MV-4-11 (cell line): ENCODE measurements at places on chromosomes 12 and 14.

DNA sequence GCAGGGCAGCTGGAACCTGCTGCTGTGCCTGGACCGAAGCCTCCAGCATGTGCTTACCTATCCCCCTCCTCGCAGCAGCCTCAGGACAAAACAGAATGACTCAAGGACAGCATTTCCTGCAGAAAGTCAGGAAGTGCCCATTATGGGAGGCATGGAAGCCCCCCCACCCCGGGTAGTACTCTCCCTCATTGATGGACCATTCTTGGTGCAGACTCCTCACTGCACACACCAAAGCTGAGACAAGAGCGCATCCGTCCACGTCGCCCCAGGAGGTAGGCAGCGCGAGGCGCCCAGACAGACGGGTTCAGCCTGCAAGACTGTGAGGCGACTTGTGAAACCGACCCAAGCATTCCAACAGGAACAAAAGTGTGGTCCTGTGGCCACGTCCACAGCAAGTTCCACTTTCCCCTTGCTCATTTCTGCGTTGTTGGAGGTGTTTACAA is 243.9 kb upstream of the ATXN7L3B start:
- DNase-seq = no peak

DNA sequence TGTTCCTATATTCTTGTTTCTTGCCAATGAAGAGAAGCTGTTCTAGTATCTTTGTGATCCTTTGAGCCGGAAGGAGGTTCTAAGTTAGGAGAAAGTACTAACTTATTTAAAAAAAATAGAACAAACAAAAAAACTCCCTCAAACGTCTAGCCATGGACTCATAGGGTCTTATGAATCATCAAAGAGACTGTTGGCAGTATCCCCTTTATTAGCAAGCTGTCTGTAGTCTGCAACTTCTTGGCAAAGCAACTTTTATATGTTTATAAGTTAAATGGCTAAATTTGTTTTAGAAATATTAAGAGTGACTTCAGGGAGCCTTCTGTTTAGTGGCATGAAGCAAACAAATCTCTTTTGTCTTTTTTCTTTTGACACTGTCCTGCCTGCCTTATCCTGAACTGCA is 291.9 kb downstream of the FUT8 start:
- no peak for DNase-seq

- DNase-seq = peak; percentile 16
Observed at GRCh38 chr12:66035288-66035966, 95.1 kb downstream of the LLPH start.

- DNase-seq = peak; percentile 93
Observed at GRCh38 chr12:49567611-49568441, at the start of gene MCRS1. Gene MCRS1 (minus strand): TSS chr12:49568142. CDS start chr12:49566731, 1,411 bp downstream.

- no peak for DNase-seq
Observed at GRCh38 chr12:115574826-115575225, 702.7 kb downstream of the MED13L start.

GRCh38 chr12:128795530-128796361 is 28.0 kb downstream of the SLC15A4 start:
- no peak for DNase-seq

DNA sequence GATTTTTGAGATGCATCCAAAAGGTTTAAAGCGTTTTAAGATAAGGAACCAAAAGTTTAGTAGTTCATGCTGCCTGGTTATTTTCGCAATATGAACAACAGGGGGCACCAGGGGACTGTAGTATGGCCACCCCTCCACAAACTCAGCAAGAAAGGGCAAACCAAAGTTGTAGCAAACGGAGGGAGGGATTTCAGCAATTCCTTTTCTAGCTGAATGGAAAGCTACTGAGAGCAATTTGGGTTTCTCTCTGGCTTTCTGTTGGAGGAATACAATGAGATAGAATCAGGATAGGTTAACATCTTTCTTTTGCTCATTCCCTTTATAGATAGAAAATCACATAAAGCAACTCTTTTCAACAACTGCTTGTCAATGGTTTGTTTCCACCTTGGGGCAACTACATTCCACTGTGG is 62.5 kb downstream of the DRAM1 start:
- DNase-seq = peak; percentile 64

DNA sequence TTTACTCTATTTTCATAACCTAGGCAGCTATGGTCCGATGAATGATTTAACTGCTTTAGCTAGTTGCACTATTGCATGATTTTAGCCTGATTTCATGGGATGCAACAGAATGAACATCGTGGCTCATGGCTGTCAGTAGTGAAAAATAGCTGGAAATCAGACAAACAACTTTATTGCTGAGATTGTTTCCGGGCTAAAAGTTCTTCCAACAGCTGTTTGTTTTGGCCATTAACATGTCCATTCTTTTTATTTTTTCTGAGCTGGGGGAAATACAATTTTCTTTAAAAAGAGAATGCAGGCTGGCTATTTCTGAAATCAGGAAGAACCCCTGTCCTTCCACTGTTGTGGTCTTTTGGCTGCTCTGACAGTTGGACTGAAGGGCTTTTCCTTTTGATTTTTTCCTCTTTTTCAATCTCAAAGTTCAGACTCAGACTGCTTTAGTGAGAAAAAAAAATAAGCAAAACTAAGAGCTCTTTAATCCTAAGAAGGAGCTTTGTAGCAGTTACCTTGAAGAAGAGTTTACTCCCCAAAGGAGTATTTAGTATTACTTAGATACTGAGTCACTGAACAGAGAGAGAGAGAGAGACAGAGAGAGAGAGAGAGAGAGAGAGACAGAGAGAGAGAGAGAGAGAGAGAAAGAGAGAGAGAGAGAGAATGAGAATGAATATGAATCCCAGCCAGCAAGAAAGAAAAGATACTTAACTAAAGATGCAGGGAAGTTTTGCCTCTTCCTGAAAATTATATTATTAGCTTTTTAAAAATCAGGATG is at the start of gene NAV3:
TSS of gene NAV3 (plus strand) at position 312 of the 769 bp plus-strand sequence. CDS start 568 bp downstream, outside the sequence.
- DNase-seq = no peak

- peak; percentile 66 for DNase-seq
Observed at GRCh38 chr14:61479746-61480502, 158.5 kb downstream of the PRKCH start.

DNA sequence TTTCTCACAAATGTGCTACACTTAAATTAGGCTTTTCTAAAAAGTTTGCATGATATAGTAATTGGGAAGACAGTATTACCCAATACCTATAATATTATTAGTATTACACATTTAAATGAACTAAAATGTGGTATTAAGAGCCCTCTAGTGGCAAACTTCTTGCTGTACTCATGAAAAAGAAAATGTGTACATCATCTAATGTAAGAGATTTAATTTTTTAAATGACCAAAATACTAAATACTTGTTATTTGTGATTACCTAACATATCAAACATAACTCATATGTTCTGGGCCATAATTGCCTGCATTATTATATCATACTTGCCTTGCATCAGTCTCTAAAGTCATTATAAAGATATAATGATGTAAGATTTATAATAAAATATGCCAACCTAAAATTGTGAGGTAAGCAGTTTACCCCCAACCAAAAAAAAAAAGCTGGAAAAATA is 64.2 kb downstream of the DNAI7 start:
- DNase-seq = peak; percentile 43

- DNase-seq = peak; percentile 52
Observed at GRCh38 chr12:96408993-96409392, 8.8 kb upstream of the CDK17 start.

DNA sequence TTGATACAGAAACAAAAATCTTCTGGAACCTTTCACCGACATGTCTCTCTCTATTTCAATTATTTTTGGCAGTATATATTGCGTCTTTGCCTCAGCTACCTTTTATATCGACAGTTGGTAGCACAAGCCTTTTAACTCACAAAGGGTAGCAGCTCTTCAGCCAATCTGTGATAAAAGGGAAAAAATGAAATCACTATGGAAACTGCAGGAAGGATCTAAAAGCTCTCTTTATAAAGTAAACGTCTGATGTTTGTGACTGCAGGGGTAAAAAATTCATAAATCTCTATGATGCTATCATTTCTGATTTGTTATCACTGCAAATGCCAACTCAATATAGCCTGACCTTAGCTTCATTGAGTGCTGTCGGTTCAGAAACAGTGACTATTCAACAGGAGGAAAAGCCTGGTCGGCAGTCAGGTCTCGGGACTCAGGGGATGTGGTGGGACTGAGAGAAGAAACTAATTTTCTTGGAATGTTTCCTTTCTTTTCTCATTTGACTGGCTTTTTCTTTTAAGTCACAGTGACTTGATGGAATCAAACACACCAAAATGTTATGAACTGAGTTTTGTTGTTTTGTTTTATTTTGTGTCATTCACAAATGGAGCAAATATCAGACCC is 5.9 kb upstream of the RMST start:
- no peak for DNase-seq

- DNase-seq = peak; percentile 78
Observed at GRCh38 chr12:55966408-55967281, at the start of gene CDK2. Gene CDK2 (plus strand): TSS chr12:55966830. CDS start chr12:55967009, 179 bp downstream.

- DNase-seq = peak; percentile 94
Observed at GRCh38 chr12:104177663-104178501, 37.7 kb upstream of the TXNRD1 start.

- no peak for DNase-seq
Observed at GRCh38 chr12:50541139-50541538, 36.4 kb downstream of the DIP2B start.

DNA sequence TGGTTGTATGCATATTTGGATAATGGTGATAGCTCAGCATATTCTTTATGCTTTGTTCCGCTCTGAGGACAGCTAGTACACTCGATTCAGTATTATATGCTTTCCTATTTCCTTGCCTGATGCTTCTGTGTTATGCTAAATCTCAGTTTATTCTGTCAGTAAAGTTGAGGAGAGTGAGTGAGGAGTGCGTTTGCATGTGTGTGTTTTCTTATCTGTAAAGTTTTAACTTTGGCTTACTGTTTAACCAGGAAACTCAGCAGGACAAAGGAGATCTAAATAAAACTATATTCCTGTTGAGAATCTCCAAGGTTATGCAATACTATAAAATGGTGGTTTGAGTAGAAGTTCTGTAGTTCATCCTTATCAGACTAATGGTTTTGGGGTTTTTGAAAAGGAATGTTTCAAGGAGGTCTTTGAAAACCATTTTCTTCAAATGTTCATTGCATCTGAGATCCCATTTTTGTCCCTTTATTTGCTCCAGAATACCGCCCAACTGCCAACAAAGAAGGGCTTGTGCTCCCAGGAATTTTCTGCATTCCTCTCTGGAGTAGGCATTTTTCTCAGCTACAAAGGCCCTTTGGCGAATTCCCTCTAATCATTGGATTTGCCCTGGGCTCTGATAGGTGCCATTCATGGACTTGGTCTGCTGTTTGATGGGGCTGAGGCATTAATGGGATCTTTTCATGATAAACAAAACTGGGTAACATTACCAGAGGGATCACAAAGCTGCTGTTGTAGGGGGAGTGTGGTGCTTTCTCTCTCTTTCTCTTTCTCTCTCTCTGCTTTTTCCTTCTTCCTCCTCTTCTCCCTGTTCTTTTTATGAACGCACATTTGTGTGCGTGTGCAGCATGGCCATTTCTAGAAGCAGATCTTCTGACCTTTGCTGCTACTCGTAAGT is 71.7 kb downstream of the HMGA2 start:
- DNase-seq = no peak

- DNase-seq = no peak
Observed at GRCh38 chr12:104204690-104205480, 10.7 kb upstream of the TXNRD1 start.

DNA sequence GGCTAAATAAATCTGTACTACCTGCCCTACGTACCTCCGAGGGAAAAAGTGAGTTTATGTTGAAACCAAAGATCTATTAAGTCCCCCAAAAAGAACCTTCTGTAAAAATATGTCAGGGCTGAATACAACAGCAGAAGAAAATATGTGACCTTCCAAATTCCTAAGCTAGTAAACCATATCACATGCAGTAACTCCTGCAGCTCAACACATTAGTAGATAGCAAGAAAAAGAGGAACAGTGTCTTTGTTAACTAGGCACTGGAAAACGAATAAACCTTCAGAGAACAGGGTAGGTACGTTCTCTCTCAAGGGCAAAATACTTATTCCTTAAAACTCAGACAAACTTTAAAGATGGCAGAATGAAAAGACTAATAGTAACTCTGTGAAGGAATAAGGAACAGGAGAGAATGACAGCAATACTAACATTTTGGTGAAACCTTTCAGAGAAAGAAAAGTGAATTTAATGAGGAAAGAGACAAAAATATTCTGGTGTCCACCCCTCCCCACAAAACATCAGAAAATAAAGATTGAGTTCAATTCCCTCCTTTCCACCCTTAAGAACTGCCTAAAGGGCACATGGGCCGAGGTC is 18.0 kb downstream of the CBX5 start:
- peak; percentile 57 for DNase-seq

GRCh38 chr12:71999795-72000194 is 61.1 kb downstream of the TPH2 start:
- DNase-seq = no peak

DNA sequence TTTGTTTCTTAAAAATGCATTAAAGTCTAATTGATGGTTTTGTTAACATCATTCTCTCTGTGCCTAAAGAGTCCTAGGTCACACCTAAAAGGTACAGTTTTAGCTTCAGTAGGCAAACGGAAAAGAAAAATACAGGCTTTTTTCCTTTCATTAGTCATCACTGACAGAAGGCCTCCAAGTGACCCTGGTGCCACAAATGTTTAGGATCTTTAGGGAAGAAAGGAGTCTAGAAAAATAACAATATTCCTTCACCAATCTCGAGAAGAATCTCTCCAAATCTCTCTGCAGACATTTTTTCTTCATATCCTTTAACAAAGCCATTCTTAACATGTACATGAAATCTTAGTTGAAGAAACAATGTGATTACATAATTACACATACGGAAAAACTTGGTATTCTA is 2.0 kb downstream of the DENND5B start:
- no peak for DNase-seq

GRCh38 chr14:100286484-100287191 is 19.6 kb downstream of the SLC25A29 start:
- DNase-seq = no peak

DNA sequence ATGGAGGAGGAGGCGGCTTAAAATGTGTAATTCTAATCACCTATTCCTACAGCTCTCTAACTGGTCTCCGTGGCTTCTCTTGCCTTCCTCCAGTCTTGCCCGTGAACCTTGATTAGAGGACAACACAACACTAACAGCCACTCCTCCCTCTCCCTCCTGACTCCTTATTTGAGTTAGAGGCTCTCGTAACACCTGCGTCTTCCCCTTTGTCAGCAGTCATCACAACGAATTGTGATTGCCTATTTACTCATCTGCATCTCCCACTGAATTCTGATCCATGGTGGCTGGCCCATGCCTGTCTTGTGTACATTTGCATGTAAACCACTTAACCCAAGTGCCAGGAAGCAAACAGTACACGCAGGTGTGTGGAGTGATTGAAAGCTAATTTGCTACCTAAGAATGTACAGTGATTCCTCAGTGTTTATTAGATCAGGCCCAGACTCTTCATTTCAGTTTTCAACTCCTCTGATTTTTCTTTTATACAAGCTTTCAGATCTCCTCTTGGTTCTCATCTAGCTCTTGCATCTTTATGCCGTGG is 154.5 kb downstream of the MON2 start:
- no peak for DNase-seq
